ENCODE measurements at places on chromosomes 2 and 18.

- no peaks in the 10 kb centered on the region for H3K36me3 ChIP-seq
- H3K27me3 ChIP-seq: no peaks in the 10 kb centered on the region
- H3K27ac ChIP-seq: no peak overlapping the region
- no peaks in the 10 kb centered on the region for H3K4me1 ChIP-seq
- no peak overlapping the region for H3K4me3 ChIP-seq
- no peak for DNase-seq
Observed at GRCh38 chr2:215071676-215072075, 66.8 kb downstream of the ABCA12 start.

DNA sequence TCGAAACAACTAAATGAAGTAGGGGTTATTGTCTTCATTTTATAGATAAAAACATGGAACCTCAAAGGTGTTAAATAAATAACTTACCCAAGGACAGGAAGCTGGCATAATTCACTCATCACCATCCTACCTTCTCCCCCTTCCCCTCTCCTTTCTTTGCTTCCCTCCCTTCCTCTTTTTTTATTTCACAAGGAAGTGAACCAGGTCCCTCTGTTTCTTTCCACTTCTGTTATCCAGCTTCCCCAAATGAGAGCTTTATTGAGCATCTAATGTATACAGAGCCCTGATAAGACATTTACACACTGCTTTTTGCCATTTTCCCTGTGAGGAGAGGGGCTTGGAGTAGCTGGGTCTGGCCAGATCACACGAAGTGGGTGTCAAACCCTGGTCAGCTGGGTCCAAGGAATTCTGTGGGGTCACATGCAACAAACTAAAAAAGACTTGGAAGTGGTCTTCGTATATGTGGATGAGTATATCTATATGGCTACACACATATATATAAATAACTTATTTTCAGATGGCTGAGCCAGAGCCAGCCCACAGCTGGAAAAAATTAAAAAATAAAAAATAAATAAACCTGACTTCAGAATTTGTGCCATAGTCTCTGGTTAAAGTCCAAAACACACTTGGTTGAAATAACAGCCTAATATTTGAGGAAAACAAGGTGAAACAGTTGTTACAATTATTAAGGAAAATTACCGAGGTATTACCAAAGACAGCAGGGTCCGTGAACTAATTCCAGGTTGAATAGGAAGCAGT lies 49.3 kb upstream of the FOSL2 start:
- no peak for DNase-seq
- peak overlapping the region; percentile 85 for H3K27ac ChIP-seq
- peak overlapping the region; percentile 50 for H3K4me3 ChIP-seq
- no peaks in the 10 kb centered on the region for H3K27me3 ChIP-seq

DNA sequence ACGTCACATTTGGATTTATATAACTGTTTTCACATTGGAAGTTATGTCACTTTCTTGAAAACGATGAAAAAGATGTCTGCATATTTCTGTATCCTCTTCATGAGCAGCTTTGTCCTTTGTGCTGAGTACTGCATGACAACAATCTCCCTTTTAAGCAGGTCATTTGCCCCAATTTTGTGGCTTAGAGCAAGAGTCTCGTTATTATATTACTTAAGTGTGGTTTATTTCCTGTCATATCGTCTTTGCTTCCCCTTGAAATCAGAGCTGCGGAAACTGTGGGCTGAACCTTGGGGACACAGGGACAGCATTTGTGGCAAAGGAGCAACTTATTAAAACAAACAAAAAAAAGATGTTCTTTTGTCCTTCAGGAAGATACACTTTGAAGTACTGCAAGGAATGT lies 254.0 kb upstream of the DSEL start:
- H3K4me3 ChIP-seq: no peak overlapping the region
- H3K27me3 ChIP-seq: no peaks in the 10 kb centered on the region
- no peak for DNase-seq
- no peak overlapping the region for H3K27ac ChIP-seq

DNA sequence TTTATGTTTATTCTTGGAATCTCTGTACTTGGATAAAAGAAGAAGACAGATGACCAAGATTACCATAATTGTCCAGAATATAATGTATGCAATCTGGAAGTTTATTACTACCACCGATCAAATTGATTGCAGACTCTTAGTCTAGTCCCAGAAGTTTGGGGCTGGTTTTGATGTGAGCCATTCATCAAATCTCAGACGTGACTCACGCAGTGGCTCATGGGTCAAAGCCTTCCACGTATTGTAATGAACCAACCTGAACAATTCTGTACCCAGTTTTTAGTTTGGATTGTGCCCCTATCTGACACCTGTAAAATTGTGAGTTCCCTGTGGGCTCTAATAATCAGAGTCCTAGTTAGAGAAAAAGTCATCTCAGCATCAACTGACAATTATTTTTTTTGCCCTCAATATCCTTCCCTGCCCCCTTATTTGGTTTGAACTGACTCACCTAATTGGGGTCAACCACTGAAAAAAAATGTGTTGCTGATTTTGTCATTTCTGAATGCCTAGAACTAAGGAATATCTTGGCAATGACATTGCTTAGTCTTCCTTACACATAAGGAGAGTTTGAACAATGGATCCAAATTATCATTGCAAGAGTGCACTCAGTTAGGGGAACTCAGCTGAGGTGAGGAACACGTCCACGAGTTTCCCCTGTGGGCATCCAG lies 219.5 kb upstream of the NRP2 start:
- no peaks in the 10 kb centered on the region for H3K27me3 ChIP-seq
- no peak overlapping the region for H3K4me3 ChIP-seq
- no peaks in the 10 kb centered on the region for H3K36me3 ChIP-seq
- H3K27ac ChIP-seq: no peak overlapping the region
- DNase-seq: no peak

DNA sequence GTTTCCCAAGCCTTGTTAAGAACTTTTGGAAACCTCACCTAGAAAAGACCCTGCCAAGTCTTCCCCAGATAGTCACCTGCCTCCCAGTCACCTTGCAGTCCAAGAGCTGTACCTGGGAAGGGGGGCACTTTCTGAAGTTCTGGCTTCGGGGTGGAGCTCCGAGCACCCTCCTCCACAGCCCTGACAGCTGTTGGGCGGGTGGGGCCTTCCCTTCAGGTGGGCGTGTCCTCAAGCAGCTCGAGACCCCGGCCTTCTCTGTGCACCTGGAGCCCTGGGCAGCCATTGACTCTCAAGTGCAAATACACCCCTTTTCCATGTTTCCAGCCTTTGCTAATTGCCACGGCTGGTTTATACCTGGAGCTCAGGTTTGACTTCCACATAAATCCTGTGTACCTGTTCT lies 37.0 kb upstream of the IGFBP5 start:
- H3K4me1 ChIP-seq: no peaks in the 10 kb centered on the region
- H3K27me3 ChIP-seq: no peaks in the 10 kb centered on the region
- H3K4me3 ChIP-seq: no peak overlapping the region
- H3K36me3 ChIP-seq: no peaks in the 10 kb centered on the region
- no peak overlapping the region for H3K27ac ChIP-seq

GRCh38 chr2:144094408-144095151 lies 425.3 kb downstream of the ZEB2 start:
- no peak for DNase-seq
- no peaks in the 10 kb centered on the region for H3K36me3 ChIP-seq
- H3K4me1 ChIP-seq: no peaks in the 10 kb centered on the region

DNA sequence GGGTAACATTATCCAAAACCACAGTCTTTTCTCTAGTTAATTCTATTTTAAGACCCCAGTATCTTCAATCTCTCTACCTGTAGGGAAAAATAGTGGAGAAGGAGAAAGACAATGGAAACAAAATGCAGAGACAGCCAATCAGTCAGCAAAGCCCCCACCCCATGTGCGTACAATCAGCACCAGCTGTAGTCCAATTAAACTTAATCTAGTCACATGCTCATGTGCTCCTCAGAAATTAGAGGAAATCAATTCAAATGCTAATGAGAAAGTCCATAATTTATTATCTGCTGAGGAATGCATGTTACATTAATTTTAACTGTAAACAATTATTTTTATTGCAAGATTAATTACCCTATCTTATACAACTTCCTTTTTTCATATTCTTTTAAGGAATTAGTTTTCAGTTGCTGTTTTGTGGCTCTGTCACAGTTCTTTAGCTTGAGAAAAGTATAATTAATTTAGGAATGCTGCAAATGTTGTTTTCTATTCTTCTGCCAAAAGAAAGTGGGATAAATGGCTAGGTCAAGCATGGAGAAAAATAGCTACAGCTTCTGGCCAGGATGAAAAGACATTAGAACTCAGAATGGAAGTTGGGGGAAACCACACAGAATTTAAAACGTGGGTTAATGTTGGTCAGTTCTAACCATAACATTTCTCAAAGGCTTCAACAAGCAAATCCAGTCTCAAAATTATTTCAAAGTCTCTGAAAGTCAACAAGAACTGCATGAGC lies 232.4 kb upstream of the HNRNPA3 start:
- DNase-seq: no peak
- no peaks in the 10 kb centered on the region for H3K4me1 ChIP-seq
- no peaks in the 10 kb centered on the region for H3K36me3 ChIP-seq
- H3K4me3 ChIP-seq: no peak overlapping the region
- no peak overlapping the region for H3K27ac ChIP-seq

DNA sequence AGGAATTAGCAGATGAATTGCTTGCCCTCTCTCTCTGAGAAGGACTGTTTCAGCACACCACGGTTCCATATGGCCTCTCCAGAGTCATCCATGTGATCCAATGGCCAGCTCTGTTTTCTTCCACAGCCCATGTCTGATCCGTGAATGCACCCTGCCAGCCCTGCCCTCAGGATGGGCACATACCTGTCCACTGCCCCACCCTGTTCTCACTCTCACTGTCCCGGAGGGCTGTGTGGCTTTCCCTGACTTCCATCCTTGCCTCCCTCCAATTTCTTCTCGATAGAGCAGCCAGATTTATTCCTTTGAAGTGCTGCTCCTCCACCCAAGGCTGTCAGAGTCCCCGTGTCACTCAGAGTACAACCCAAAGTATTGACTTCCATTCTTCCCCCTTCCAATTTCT lies 343.1 kb downstream of the TGIF1 start:
- no peak overlapping the region for H3K27ac ChIP-seq
- H3K36me3 ChIP-seq: no peaks in the 10 kb centered on the region
- H3K4me3 ChIP-seq: no peak overlapping the region
- H3K4me1 ChIP-seq: no peaks in the 10 kb centered on the region
- H3K27me3 ChIP-seq: no peaks in the 10 kb centered on the region
- DNase-seq: no peak

DNA sequence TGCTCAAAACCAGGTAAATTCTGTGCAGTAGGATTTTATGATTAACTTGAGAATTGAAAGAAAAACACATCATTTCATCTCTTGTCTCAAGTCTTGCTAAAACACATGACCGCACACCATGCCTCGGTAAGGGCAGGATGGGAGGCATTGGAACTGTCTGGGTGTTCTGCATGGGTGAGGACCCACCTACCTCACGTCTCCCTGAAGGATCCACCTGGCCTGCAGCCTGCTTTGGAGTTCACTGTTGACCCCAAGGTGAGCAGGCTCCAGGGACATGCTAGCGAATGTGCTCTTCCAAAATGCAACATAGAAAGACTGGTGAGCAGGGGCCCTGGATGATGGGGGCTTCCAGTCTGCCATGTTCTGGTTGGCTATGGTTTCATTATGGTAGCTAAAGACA lies 131.5 kb downstream of the NCK2 start:
- no peak for DNase-seq
- no peaks in the 10 kb centered on the region for H3K36me3 ChIP-seq
- H3K27me3 ChIP-seq: no peaks in the 10 kb centered on the region
- H3K27ac ChIP-seq: no peak overlapping the region

DNA sequence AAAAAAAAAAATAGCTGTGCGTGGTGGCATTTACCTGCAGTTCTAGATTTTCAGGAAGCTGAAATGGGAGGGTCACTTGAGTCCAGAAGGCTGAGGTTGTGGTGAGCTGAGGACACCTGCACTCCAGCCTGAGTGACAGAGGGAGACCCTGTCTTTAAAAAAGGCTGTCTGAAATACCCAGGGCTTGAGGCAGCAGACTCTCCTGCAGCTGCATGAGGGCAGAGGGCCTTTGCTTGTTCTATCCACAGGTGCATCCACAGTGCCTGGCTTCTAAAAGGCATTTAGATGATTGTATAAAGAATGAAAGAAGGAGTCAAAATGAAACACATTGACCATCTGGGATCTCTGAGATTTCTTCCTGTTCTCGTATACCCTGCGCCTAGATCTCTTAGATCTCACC lies 152.9 kb downstream of the MGAT5 start:
- no peaks in the 10 kb centered on the region for H3K36me3 ChIP-seq
- no peak overlapping the region for H3K27ac ChIP-seq
- H3K4me1 ChIP-seq: no peaks in the 10 kb centered on the region
- DNase-seq: no peak

DNA sequence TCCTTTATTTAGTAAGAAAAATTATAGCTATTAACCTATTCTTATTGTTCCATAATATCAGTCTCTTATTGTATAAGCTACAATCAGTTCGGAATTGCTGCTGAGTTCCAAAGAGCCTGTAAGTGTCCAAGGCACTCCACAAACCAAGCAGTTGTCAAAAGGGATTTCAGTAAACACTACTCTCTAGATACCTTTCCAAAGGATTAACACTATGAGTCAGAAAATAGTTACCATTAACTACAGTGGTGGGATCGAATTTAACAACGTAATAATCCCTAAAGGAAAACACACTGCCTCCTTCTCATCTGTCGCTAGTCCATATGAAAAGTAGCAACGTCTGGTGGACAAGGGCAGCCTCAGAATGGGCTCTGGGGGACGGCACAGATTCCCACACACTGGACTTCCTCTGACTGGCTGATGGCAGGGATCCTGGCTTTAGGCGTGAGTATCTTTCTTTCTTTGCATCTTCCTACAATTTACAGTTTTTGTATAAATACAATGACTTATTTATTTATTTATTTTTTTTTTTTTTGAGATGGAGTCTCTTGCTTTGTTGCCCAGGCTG lies 8.8 kb downstream of the TGFBRAP1 start:
- peaks cover 2% of the 10 kb centered on the region for H3K36me3 ChIP-seq
- H3K27ac ChIP-seq: peak overlapping the region; percentile 68
- H3K27me3 ChIP-seq: no peaks in the 10 kb centered on the region
- DNase-seq: no peak

GRCh38 chr2:217715484-217715883 lies 287.3 kb downstream of the TNS1 start:
- H3K4me1 ChIP-seq: peaks cover 17% of the 10 kb centered on the region
- H3K27me3 ChIP-seq: no peaks in the 10 kb centered on the region
- H3K4me3 ChIP-seq: no peak overlapping the region

DNA sequence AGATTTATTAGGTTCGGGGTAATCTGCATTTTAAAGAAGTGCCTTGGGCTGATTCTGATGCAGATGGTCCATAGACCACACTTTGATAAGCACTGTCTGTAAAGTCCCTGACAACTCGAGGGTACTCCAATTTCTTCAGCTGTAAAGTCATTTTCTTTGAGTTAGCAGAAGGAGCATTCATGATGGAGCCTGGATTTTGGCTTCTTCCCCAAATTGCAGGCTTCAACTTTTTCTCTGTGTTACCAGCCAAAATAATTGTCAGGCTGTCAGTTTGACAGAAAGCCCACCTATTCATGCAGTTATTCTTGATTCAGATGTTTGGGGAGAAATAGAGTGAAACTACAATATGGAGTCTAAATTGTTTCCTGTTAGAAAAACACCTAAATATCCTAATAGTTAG lies 66.0 kb downstream of the RPL37A start:
- H3K4me3 ChIP-seq: no peak overlapping the region
- no peak overlapping the region for H3K27ac ChIP-seq
- H3K27me3 ChIP-seq: no peaks in the 10 kb centered on the region

GRCh38 chr2:223635080-223635479 lies 32.9 kb upstream of the SCG2 start:
- H3K4me1 ChIP-seq: no peaks in the 10 kb centered on the region
- H3K27me3 ChIP-seq: no peaks in the 10 kb centered on the region
- H3K4me3 ChIP-seq: no peak overlapping the region
- H3K27ac ChIP-seq: no peak overlapping the region
- H3K36me3 ChIP-seq: no peaks in the 10 kb centered on the region

- H3K4me1 ChIP-seq: peaks cover 11% of the 10 kb centered on the region
- H3K27ac ChIP-seq: peak overlapping the region; percentile 76
- H3K36me3 ChIP-seq: no peaks in the 10 kb centered on the region
- peak overlapping the region; percentile 90 for H3K4me3 ChIP-seq
Observed at GRCh38 chr18:36828157-36828629, 609 bp downstream of the TPGS2 start.
